NCI-H510A (cell line): ENCODE measurements at places on chromosomes 3 and 15.

DNA sequence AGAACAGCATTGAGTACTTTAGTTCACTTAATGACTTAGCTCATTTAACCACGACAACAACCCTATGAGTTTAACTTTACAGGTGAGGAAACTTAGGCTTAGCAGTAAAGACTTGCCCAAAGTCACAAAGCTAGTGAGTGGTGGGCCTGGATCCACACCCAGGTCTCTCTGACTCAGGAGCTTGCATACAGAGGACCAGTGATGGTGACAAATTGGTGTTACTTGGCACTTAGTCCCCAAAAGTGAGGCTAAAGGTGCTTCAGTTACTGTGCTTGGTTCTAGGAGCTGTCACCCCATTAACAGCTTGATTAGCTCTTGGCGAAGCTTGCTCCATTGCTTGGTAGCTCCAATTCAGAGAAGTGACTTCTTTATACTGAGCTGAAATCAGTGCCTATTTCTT is 6.1 kb downstream of the CELF6 start:
- no peak for DNase-seq

GRCh38 chr3:173911446-173911845 is 513.9 kb downstream of the NLGN1 start:
- no peak for DNase-seq

DNA sequence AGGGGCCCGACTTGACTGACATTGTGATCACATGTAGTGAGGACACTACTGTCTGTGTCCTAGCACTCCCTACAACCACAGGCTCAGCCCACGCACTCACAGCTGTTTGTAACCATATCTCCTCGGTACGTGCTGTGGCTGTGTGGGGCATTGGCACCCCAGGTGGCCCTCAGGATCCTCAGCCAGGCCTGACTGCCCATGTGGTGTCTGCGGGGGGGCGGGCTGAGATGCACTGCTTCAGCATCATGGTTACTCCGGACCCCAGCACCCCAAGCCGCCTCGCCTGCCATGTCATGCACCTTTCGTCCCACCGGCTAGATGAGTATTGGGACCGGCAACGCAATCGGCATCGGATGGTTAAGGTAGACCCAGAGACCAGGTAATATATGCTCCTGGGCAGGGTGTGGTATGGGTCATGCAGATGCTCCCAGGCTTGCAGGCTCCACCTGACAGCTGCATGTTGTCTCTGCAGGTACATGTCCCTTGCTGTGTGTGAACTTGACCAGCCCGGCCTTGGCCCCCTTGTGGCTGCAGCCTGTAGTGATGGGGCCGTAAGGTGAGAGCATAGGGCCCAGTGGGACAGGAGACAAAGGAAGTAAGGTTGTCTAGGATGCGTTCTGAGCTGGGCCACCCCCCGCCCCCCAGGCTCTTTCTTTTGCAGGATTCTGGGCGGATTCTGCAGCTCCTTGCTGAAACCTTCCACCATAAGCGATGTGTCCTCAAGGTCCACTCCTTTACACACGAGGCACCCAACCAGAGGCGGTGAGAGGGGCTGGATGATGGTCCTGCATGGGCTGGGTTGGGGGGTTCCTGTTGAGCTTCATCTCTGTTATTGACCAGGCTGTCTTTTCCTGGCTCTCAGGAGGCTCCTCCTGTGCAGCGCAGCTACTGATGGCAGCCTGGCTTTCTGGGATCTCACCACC is 4.4 kb downstream of the DALRD3 start:
- no peak for DNase-seq

DNA sequence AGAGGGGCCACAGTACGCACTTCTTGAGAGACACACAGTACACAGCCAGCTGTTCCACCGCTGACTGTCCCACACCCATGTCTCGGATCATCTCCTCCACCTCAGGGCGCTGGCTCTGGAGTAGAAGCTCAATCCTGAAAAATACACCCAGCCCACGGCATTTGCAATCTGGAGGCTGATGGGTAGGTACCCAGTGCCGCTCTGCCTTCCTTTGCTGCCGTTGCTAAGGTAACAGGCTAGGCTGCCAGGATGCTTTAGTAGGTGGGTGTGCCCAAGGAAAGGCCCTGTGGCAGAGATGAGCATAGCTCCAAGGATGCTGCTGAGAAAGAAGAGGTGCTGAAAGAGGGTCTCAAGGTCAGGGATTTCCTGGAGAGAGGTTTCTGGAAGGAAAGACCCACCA is 14.6 kb downstream of the TRAIP start:
- no peak for DNase-seq

DNA sequence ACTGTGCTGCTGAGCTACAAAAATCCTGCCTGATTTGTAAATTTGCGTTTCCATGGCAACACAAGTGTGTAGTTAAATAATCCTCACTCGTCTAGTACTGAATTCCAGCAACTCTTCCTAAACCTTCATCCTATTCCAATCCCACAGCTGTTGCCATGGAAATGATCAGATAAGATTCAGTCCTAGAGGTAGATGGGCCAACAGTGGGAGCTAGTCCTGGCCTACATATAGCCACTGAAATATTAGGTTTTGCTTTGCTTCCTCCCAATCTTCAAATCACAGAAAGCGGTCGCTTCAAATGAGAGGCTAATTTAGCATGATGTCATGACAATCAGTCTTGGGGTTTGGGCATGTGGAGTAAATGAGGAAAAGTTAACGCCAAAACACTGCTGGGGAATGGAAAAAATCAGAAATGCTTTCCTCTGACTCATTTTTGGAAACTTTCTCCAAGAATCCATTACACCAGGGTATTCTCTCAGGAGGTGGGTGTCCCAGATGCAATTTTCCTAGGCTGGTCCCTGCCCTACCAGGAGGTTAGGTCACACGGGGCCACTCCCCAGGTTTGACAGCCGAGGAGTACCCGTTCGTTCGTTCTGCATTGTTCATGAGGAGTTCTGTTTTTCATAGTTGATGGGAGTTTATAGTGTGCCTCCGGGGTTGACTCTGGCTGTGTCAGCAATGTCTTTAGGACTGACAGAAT is 159.2 kb upstream of the SLCO3A1 start:
- DNase-seq, result no peak

- DNase-seq, result no peak
Observed at GRCh38 chr3:138442433-138442832, 8.0 kb downstream of the ESYT3 start.

- no peak for DNase-seq
Observed at GRCh38 chr3:78645628-78646310, 1122.0 kb downstream of the ROBO1 start.

DNA sequence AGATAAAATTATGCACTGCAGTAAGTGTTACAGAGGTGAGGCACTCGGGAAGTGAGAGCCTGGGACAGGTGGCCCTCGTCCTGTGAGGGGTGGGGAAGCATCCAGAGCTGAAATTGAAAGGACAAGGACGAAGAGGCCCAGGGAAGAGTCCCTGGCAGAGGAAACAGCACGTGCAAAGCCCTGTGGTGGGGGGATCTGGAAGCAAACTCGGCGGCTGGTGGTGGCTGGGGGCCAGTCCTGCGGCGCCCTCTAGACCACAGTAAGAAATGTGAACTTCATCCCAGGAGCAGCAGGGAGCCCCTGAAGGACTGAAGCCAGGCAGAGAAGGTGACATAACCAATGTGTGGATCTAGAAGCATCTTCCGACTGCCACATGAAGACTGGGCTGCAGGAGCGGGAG is 42.8 kb downstream of the GRIP2 start:
- no peak for DNase-seq

GRCh38 chr3:168427835-168428475 is 332.2 kb upstream of the GOLIM4 start:
- no peak for DNase-seq

GRCh38 chr15:60464836-60465630 is 13.9 kb downstream of the ICE2 start:
- no peak for DNase-seq

GRCh38 chr3:46297658-46298423 is 55.6 kb downstream of the CCR3 start:
- DNase-seq, result no peak

- DNase-seq, result no peak
Observed at GRCh38 chr15:60355148-60355857, 42.5 kb downstream of the ANXA2 start.

GRCh38 chr15:68930268-68931022 is at the start of gene SPESP1:
TSS of gene SPESP1 (plus strand) at chr15:68930525. CDS start at chr15:68930654, 129 bp downstream.
- no peak for DNase-seq

GRCh38 chr15:38743147-38743546 is 178.5 kb upstream of the RASGRP1 start:
- no peak for DNase-seq

- DNase-seq, result no peak
Observed at GRCh38 chr3:120469882-120470301, 19.1 kb upstream of the FSTL1 start.

- DNase-seq, result no peak
Observed at GRCh38 chr3:178568911-178569310, 32.7 kb downstream of the KCNMB2 start.

GRCh38 chr3:105876780-105877327 is 8.0 kb upstream of the CBLB start:
- no peak for DNase-seq

GRCh38 chr3:61078048-61078752 is 173.1 kb downstream of the FHIT start:
- DNase-seq, result no peak

- DNase-seq, result no peak
Observed at GRCh38 chr3:14289590-14290461, 111.2 kb downstream of the LSM3 start.

GRCh38 chr15:77119446-77119845 is 48.5 kb upstream of the TSPAN3 start:
- DNase-seq, result no peak

DNA sequence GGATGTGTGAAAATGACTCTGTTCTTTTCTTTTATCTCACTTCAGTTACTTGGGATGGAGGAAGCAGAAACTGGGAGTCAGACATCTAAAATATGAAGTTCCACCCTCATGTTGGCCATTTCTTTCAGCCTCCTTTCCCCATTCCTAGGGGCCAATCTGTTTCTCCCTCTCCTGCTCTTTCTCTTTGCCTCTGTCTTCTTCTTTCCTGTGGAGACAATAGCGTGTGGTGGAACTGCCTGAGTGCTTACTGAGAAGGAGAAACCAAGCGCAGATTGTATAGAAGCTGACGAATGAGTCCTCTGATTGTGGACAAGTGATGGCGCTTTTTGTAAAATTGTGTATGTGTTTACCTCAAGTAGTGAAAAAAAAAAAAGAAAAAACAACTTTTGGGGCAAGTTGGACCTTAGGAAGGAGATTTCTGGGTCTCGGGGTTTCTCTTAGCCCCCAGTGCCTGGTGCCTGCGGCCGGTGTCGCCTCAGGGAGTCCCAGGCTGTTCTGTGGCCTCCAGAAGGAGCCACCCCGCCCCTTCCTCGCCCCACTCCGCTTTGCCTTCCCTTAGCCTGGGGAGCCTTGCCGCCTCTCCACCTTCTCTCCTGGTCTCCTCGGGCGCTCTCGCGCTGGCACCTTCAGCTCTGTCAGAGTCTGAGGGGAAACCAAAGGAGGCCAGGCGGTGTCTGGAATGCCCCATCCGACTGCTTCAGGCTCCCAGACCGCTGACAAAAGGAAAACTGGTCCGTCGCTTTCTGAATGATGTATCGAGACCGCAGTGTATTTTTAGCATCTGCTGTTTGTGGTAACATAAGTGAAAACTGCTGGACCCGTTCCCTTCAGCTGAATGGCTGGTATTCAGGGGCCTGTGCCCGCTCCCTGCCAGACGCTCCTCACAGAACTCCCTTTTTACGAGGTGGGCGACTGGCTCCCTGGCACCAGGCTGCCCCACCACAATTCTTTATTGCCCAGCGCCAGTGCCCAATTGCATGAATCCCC is 30.1 kb downstream of the SCG5 start:
- no peak for DNase-seq

DNA sequence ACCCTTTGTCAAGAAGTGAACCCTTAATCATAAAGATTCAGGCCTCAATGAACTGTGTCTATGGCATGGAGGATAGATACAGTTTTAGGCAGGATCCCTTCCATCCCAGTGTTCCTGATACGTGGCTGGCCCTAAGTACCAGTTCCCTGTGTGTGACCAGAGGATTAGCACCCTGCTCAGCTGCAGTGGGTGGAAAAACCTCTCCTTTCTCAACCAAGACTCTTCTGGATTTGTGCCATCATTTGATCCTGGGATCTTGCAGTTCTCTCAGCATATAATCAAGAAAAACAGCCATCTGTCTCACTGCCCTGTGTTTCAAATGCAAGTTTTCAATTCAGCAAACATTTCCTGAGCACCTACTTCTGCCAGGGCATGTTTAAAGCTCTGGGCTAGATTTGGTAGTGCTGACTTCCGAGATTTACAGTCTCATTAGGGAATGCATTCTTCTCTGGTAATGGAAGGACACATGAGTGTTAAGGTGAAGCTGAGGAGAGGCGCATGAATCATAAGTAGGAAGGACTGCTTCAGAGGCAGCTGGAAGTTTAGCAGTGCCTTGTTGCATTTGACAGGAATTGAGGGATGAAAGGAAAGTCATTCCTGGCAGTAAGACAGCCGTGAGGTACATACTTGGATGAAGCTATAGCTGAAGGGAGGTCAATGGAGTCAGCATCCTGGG is 388.3 kb downstream of the MFSD1 start:
- DNase-seq, result no peak

DNA sequence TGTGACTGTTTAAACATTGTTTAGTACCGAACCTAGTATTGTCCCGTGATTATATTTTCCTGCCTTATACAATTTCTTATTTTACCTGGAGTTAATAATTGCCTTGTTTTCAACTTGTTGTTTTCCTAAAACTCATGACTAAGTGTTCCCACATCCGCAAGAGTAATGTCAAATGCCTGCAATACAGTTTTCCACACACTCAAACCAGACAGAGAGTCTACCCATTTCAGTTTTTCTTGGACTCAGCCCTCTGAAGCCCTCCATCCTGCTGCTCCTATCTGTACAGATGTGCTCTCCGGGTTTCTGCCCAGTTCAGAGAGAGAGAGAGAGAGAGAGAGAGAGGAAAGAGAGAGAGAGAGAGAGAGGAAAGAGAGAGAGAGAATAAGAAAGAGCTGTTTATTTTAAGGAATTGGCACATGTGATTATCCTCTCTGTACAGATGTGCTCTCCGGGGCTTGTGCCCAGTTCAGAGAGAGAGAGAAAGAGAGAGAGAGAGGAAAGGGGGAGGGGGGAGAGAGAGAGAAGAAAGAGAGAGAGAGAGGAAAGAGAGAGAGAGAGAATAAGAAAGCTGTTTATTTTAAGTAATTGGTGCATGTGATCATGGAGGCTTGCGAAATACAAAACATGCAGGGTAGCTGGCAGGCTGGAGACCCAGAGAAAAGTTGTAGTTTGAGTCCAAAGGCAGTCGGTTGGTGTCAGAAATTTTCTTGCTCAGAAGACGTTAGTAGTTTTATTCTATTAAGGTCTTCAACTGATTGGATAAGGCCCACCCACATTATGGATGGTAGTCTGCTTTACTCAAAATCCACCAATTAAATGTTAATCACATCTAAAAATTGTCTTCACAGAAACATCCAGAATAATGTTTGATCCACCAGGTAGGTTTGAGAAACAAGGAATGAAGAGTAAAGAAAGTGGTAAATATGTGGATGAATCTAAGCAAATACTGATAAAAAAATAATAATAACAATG is 104.1 kb upstream of the GOLGA8J start:
- no peak for DNase-seq
